ENCODE measurements at places on chromosomes 6 and 20.

DNA sequence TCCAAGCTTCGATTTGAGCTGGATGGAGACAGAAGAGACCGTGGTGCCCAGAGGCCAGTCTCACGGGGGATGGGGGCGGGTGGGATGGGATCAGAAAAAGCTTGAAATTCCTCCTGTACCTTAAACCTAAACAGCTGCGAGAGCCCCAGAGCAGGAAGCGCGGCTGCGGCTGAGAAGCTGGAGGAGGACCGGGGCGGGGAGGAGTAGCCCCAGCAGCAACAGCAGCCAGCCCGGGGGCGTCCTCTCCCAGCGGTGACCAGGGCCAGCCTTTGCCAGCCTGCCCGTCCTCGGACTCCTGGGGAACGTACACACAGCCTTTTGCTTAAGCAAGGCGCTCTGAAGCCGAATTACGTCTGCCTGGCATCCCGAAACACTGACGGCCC is 17.4 kb upstream of the PRDM13 start:
- DNase-seq: no peak

DNA sequence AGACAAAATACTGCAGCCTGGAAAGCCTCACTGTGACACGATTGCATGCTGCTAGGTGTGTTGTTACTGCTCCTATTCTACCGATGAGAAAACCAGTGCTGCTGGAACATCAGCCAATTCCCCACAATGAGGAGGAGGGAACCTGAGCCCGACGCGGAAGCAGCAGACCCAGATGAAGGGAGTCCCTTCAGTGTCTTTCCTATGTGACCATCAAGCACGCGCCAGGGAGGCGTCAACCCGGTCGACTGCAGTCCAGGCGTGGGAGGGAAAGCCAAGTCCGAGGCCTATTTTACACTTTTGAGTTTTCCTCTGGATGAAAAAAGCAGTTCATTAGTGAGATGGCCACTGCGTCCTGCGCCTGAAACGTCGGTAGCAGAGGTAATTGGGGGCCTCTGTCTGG is 63.3 kb downstream of the STK35 start:
- no peak for DNase-seq

GRCh38 chr6:140879946-140880345 is 1252.8 kb upstream of the GJE1 start:
- DNase-seq: no peak

DNA sequence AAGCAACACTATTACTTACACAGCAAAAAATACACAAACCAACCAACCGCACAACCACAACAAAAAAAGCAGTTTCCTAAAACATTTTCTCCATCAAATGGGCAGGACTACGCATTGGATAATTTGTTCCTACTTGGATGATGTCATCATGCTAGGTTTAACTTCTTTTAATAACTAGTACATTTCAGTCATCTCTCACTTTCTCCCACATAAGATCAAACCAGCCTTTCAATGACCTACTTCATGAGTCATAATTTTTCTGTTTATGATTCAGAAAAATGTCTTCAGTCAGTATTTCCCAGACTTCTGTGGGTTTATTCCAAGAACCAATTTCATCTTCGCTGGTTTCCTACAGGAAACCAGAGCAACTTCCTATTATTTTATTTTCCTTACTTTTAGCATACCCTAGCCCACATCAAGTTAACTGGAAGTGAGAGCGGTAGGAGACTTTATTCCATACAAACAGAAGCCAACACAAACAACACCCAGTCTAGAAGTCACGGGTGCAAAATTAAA is 134.2 kb downstream of the GMDS start:
- DNase-seq: no peak
